ENCODE measurements at places on chromosomes 11 and 22.

DNA sequence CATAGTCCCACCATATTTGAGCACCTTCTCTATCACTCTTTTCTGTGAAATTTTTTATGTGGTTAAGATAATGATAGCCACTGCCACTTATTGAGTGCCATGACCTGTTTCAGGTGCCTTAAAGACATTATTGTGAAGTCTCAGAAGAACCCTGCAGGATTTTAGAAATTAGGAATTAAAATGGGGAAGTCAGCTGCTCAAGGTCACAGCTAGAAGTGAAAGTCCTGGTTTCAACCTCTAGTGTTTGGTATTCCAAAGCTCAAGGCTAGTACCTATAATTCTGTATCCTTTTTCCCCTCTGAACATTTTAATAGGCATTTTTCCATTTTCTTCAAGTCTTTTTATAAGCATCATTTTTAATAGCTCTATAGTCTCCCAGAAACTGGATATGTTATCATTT, 9.0 kb upstream of the RRM1 start:
- no peak for DNase-seq

DNA sequence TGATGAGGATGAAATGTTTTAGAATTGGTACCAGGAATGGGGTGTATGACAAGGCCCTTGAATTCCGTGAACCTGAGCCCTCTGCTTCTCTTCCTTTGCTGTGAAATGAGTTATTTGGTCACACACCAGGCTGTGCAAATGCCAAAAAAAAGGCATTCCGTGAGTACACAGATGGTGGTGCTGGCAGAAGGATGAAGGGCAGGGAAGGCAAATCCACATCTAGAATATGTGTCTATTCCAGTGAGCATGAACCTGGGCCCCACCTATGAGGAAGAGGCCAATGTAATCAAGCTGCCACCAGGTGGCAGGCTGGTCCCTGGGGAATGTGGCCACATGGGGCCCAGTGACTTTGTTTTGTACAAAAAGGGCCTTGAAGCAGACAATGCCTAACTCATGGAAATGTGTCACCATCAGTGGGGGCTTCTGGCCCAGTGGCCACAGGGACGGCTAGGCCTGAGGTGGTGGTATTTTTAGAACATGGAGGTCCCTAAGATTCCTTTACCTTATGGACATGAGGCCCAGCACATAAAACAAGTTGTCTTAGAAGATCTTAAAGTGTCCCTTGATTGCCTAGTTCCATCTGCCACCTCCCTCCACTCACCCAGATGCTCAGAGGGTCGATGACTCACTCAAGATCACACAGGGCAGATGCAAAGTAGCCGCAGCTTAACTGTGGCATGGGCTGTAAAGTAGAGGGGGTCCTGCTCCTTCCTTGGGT, 3.9 kb upstream of the RNF215 start:
- peak; percentile 8 for DNase-seq

DNA sequence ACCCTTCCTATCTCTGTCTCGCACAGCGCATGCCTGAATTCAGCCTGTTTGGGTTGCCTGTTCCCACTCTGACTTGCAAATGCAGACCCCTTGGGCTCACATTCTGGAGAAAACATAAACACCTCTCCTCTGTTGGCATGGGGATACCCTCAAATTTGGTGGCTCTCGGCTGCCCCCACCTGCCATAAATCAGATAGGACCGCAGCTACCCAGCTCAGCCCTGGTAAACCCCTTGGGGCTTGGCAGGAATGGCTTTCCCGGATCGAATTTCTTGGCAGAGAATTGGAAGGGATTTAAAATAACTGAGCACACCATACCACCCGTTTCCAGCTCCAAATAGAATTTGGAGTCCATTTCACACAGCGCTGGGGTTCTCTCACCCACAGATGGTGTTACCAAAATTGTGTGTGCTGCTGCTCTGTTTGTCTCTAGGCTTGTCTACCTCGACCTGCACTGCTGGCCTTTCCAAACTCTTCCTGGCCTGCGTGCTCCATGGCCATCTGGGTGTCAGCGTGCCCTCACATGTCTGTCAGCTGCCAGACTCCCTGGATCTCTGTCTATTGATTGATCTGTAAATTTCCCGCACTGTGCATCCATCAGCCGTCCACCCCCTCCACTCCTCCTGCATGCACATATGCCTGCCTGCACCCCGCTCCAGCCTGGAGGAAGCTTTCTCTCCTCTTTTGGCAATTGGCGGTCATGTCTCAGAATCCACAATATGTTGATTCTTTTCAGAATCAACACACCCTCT, 134.0 kb downstream of the NTM start:
- no peak for DNase-seq

DNA sequence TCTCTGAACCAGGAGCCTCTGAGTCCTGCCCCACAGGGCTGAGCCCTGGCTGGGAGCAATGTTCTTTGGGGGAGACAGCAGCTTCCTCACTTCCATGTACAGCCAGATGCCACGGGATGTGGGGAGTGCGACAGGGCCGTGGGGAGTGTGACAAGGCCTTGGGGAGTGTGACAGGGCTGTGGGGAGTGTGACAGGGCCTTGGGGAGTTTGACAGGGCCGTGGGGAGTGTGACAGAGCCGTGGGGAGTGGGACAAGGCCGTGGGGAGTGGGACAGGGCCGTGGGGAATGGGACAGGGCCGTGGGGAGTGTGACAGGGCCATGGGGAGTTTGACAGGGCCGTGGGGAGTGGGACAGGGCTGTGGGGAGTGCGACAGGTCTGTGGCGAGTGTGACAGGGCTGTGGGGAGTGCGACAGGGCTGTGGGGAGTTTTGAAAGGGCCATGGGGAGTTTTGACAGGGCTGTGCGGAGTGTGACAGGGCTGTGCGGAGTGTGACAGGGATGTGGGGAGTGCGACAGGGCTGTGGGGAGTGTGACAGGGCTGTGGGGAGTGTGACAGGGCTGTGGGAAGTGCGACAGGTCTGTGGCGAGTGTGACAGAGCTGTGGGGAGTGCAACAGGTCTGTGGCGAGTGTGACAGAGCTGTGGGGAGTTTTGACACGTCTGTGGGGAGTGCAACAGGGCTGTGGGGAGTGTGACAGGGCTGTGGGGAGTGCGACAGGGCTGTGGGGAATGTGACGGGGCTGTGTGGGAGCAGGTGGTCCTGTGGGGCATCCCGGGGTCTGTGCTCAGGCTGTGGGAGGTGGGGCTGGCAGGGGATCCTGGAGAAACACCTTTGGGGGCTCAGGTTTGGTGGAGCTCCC, 6.6 kb upstream of the KRTAP5-6 start:
- DNase-seq: no peak

DNA sequence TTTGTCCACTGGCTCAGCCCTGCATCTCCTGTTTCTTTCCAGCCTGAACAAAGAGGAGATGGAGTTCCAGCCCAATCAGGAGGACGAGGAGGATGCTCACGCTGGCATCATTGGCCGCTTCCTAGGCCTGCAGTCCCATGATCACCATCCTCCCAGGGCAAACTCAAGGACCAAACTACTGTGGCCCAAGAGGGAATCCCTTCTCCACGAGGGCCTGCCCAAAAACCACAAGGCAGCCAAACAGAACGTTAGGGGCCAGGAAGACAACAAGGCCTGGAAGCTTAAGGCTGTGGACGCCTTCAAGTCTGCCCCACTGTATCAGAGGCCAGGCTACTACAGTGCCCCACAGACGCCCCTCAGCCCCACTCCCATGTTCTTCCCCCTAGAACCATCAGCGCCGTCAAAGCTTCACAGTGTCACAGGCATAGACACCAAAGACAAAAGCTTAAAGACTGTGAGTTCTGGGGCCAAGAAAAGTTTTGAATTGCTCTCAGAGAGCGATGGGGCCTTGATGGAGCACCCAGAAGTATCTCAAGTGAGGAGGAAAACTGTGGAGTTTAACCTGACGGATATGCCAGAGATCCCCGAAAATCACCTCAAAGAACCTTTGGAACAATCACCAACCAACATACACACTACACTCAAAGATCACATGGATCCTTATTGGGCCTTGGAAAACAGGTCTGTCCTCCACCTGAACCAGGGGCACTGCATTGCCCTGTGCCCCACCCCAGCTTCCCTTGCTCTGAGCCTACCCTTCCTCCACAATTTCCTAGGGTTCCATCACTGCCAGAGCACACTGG, 5.0 kb downstream of the FTH1 start:
- DNase-seq: no peak

DNA sequence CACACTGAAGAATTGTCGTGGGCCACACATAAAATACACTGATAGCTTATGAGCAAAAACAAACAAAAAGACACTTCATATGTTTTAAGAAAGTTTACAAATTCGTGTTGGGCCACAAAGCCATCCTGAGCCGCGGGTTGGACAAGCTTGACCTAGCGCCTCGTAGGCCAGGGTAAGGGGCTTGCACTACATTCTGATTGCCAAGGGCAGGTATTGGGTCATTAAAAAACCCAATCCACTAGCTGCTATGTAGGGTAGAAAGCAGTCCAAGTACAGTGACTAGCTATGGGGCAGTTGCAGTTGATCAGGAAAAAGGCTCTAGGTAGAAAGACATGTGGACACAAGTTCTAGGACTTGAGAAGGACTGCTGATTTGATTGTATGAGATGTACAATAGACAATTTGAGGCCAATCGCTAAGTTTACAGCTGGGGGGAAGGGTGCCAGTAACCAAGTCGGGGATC, 14.0 kb downstream of the KDELR3 start:
- DNase-seq: no peak

DNA sequence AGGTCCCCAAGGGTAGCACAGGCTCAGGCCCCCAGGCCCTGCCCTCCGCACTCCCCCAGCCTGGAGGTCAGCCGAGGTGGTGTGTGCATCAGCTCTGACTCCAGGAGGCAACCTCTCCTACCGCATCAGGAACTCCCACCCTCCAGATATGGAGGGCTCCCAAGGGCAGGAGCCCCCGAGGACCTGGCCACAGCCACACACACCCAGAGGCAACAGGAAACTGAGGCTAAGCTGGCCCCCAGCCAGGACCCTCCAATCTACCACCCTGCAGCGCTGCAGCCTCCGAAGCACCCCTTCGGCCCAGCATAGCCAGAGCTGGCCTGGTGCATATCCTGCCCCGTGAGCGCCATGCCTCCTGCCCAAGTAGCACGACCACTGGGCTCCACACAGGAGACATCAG, 104.0 kb downstream of the MED15 start:
- DNase-seq: no peak

- DNase-seq: no peak
Observed at GRCh38 chr11:67247946-67248550, 18.2 kb upstream of the GRK2 start.

DNA sequence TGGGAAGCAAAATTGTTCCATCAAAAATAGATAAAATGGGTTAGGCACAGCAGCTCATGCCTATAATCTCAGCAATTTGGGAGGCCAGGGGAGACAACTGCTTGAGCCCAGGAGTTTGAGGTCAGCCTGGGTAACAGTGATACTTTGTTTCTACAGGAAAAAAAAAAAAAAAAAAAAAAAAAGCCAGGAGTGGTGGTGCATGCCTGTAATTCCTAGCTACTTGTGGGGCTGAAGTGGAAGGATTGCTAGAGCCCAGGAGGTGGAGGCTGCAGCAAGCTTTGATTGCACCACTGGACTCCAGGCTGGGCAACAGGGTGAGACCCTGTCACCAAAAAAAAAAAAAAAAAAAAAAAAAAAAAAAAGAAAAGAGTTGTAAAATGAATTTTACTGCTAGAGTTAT, 49.6 kb downstream of the KIF18A start:
- no peak for DNase-seq

DNA sequence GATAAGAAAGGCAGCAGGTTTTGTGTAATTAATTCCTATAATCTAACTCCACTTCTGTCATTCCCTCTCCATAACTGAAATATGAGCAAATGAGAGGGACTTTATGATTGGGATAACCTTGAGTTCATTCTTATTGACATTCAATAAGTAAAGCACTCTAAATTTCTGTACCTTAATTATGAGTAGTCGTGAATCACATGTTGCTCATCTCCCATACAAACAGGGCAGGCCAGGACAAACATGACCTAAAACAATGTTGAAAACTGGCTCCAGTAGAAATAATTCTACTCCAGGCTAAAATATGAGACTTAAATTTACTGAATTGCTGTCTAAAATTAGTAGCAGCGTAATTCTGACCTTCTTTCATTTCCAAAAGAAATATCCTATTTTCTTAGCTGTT, 505.4 kb downstream of the NELL1 start:
- DNase-seq: no peak

- no peak for DNase-seq
Observed at GRCh38 chr11:1195682-1196515, 27.0 kb upstream of the MUC5B start.

DNA sequence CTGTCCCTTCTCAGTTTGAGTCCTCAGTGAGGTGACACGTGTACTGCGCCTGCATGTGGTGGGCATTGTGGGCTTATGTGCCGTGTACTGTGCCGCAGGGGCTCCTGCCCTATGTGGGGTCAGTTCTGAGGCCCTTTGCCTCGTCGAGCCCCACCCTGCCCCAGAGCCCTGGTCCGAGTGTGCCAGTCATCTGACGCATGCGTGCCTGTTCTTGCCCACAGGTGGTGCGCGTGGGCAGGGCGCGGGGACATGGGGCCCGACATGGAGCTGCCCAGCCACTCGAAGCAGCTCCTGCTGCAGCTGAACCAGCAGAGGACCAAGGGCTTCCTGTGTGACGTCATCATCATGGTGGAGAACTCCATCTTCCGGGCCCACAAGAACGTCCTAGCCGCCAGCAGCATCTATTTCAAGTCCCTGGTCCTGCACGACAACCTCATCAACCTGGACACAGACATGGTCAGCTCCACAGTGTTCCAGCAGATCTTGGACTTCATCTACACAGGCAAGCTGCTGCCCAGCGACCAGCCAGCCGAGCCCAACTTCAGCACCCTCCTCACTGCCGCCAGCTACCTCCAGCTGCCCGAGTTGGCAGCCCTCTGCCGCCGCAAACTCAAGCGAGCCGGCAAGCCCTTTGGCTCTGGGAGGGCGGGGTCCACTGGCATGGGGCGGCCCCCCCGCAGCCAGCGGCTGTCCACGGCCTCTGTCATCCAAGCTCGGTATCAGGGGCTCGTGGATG, 22.3 kb upstream of the TMEM191C start:
- no peak for DNase-seq

- DNase-seq: no peak
Observed at GRCh38 chr11:47961383-47961782, 19.0 kb upstream of the PTPRJ start.

GRCh38 chr11:112274007-112274783, 13.5 kb upstream of the PLET1 start:
- DNase-seq: no peak

Data from NCI-H1436 (cell line).